CD4-positive, alpha-beta T cell treated with Interleukin-4 for 4 hours (primary cell): ENCODE measurements at places on chromosomes 7 and 10.

GRCh38 chr10:16193241-16193640, 243.6 kb upstream of the PTER start:
- no peak for DNase-seq

- DNase-seq = no peak
Observed at GRCh38 chr7:88224601-88225275, 4.9 kb upstream of the SRI start.

GRCh38 chr7:142053988-142054387, 57.5 kb upstream of the MGAM2 start:
- DNase-seq = no peak

- no peak for DNase-seq
Observed at GRCh38 chr7:47803025-47803424, 145.2 kb downstream of the PKD1L1 start.

DNA sequence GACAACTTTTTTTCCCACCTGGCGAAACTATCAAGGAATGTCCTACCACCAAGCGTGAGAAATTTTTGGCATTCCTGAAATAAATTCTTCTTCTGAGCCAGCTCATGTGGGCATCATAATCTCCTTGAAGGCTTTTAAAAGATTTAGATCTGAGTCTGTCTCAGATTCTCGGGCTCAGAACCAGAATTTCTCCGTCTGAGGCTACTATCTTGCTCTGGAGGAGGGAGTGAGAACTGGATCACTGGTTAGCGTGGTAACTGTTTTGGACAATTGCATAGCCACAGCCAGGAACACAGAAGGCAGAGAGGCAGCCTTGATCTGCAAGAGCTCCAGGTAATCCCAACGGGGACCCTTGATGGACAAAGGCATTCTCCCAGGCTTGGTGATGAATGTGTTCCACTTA, 1.0 kb upstream of the PLAC9 start:
- no peak for DNase-seq

GRCh38 chr7:16934722-16935340, 53.0 kb upstream of the AGR3 start:
- DNase-seq = no peak

- DNase-seq = no peak
Observed at GRCh38 chr10:78130966-78131710, 97.5 kb downstream of the RPS24 start.

- DNase-seq = no peak
Observed at GRCh38 chr7:151623766-151624165, 104.1 kb upstream of the RHEB start.

GRCh38 chr10:63467841-63468240, 2.1 kb upstream of the JMJD1C start:
- no peak for DNase-seq
